Tongue (tissue), 3 donors: ENCODE measurements at places on chromosomes 5 and 9. TPM values are rescaled to one million over a fixed set of nuclear protein-coding genes. Genes with fewer than 3 reads are reported as not detected.

GRCh38 chr5:40273936-40274335, 405.8 kb upstream of the PTGER4 start:
- DNase-seq, result no peak

- no peak for DNase-seq
Observed at GRCh38 chr5:111069839-111070238, 1.7 kb upstream of the TSLP start.

Gene PIP5KL1
- not detected for total RNA-seq

Gene NDOR1
- 3.0 TPM for total RNA-seq

- no peak for DNase-seq
Observed at GRCh38 chr9:20378851-20379250, 243.4 kb downstream of the MLLT3 start.

Gene FYB1
- 9.0 TPM for total RNA-seq

GRCh38 chr9:123725389-123725788, 204.5 kb downstream of the DENND1A start:
- peak; percentile 60 for DNase-seq

DNA sequence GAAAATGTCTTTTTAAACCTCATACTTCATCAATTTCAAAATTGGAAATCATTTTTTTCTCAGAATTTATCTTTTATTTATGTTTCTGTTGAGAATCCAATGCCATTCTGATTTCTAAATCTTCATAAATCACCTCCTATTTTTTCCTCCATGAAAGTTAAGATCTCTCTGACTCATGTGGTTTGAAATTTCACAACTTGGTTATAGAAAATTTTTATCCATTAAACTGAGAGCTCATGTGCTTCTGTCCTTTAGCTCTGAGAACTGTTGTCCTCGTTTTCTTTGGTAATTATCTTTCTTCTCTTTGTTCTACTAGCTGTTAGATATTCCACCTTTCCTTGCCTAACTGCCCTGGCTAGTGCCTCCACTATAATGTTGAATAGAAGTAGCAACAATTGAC, 1.5 kb upstream of the RNF180 start:
- DNase-seq, result no peak

Gene TAF11L12
- not detected for total RNA-seq

Gene STC2
- total RNA-seq, result 29.2 TPM
